ENCODE measurements at places on chromosomes 4 and X.

DNA sequence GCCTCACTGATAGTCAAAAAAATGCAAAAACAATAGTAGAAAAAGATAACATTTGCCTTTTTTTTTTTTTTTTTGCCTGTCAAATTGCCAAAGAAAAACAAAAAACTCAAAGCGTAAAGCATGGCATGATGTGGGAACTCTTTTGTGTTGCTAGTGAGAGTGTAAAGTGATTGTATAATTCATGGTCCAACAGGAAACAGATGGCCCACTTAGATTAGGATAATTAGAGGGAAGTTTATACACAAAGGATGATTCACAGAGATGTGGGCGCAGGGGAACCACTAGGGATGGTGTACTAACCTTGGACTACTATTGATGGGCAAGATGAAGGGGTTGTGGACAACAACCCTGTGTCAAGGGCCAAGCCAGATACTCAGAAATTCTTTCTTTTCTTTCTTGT lies 16.4 kb downstream of the MCUB start:
- no peak for DNase-seq

GRCh38 chrX:16953606-16954211 lies 7.3 kb downstream of the REPS2 start:
- no peak for DNase-seq

DNA sequence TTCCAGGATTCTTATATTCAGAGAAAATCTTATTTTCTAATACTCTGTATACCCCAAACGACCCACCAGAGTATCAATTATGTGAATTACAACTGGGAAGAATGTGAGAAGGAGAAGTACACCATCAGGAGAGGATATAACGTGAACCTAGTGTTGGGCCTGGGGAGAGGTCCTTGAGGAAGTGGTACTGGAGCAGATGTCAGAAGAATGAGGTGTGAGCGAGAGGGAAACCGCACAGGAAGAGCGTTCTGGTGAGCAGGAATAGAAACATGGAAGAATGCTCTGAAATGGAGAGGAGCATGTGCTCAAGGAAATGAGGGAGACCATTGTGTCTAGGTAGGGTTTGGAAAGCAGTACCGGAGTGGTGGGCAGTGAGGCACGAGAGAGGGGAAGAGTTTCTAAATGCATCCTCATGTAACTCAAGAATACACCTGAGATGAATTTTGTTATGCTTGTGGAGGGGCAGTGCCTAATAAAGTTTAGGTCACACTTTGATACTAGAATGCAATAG lies 151.6 kb downstream of the GRID2 start:
- DNase-seq = no peak

- DNase-seq = no peak
Measured at GRCh38 chrX:39975101-39975925, 122.4 kb downstream of the BCOR start.

GRCh38 chr4:58760737-58761136 lies 1650.6 kb upstream of the IGFBP7 start:
- DNase-seq = no peak

Data from iPS-NIHi11 (cell line).